Kidney epithelial cell (primary cell): ENCODE measurements at places on chromosomes 6 and 20. TPM values are rescaled to one million over a fixed set of nuclear protein-coding genes. Genes with fewer than 3 reads are reported as not detected.

GRCh38 chr20:26169506-26169905 is 472.9 kb upstream of the ZNF337 start:
- no peak for DNase-seq

DNA sequence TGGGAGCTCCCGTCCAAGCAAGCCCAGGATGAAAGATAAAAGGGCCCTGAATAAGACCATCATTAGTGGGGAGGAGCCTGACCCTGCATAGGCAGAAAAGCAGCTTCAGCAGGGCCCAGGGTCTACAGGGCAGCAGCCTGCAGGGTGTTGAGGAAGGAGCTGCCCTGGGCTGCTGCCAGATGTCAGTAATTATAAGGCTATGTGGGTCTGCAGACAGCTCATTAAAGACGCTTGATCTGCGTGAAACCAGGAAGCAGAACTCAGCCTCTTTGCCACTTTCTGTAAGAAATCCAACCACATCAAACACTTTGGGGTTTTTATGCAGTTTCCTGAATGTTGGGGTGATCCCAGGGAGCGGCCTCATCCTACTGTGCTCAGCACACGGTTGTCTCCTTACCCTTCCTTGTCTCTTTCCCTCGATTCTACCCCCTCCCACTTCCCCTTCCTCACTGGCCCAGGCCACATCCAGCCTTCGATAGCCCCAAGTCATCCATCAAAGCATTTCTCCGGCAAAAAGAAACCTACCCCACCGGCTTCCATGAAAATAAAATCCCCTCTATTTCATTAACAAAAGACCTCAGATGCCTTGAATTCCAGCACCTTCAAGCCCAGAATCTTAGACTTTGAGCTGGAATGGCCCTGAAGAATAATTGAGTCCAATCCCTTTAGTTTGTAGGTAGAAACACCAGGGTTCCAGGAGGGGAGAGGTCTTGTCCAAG is 1.0 kb upstream of the TGM6 start:
- no peak for DNase-seq

DNA sequence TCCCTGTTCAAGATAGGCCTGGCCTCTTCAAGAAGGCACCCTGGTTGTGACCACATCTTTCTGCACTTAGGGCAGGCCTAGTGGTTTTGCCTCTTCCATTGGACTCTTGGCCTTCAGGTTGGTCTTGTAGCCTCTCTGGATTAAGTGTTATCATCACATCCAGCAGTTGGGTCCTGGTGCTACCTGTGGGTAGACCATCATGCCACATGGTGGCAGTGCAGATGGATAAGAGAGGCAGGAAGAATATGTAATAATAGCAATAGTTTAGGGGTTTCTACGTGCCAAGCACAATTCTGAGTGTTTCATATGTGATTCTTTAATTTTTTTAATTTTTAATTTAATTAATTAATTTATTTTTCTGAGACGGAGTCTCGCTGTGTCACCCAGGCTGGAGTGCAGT is 28.5 kb upstream of the SNRPB2 start:
- no peak for DNase-seq

DNA sequence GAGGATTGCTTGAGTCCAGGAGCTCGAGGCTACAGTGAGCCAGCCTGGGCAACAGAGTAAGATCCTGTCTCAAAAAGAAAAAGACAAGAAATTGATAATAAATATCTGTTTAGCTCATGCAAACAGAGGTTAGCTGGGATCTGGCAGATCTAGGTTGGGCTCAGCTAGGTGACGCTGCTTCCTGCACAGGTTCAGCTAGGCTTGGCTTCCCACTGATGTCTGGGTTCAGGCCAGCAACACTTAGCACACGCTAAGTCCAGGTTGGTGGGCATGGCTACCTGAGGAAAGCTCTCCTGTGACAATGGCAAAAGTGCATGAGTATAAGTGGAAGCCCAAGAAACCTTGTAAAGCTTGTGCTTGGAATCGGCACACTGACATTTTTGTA is 48.7 kb downstream of the RIN2 start:
- no peak for DNase-seq

GRCh38 chr20:46353500-46354206 is 45.4 kb upstream of the CDH22 start:
- no peak for DNase-seq

ATP6V1G2 gene
- total RNA-seq, result 0.67 and 2.7 TPM in 2 replicates

COL21A1 gene
- not detected in 2 replicates for total RNA-seq

LY6G6F gene
- total RNA-seq, result not detected in 2 replicates

FNDC1 gene
- total RNA-seq, result 1.0 and 1.3 TPM in 2 replicates
